Hematopoietic multipotent progenitor cell treated with erythropoietin and hydrocortisone succinate and interleukin-3 and kit ligand, for 15 days (in vitro differentiated cells): ENCODE measurements at places on chromosomes 7 and 10.

DNA sequence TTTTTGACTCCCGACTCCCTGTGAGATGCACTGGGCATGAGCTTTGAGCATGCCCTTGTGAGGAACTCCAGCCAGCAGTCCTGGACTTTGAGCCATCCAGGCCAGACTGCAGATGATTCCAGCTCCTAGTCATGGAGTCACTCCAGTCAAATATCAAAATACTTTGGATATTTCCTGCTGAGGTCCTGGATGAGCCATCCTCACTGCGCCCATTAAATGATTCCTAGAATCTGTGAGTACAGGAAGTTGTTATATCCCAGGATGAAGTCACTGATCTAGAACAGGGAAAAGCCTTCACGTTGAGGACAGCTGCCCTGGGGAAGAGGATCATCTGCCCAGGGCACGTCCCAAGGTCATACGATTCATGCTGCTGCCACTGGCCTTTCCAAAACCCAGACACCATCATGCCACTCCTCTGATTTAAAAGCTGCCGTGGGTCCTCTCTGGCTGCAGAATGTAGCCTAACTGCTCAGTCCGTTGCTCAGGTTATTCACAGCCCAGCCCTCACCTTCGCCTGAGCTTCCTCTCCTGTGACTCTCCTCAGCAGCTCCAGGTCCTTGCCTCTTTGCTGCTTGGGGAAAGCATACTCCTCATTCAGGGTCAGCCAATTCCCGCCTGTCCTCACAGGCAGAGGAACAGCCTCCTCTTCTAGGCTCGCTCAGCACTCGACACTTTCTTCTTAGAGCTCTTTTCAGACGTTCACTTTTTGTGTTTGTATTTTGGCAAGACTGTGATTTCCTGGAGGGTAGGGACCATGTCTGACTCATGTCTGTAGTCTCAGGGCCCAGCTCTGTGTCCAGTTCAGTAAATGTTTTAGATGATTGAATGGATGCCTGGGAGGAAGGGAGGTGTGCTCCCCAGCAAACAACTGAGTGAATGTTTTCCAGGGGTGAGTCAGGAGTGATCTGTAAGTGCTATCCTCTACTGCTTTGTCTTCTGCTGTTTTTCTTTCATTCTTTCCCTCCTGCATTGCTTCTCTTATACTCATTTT lies 157.8 kb downstream of the SNX10 start:
- no peak for DNase-seq

GRCh38 chr10:24210501-24210900 lies 1.6 kb downstream of the KIAA1217 start:
- no peak for DNase-seq

DNA sequence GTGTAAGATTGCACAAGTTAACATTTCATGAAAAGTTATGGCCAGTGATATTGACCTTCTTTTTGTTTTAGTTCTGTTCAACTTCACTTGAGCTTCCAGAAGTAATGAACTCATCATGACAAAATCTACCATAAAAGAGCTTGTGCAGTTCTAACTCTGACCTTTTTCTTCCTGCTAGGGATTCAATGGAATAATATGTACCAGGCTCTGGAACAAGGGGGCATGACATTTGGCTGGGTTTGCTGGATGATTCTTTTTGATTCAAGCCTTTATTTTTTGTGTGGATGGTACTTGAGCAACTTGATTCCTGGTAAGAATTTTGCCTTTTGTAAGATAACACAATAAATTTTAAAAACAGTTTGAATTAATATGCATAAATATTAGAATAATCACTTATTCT lies 205.0 kb downstream of the ABCA13 start:
- DNase-seq: no peak

DNA sequence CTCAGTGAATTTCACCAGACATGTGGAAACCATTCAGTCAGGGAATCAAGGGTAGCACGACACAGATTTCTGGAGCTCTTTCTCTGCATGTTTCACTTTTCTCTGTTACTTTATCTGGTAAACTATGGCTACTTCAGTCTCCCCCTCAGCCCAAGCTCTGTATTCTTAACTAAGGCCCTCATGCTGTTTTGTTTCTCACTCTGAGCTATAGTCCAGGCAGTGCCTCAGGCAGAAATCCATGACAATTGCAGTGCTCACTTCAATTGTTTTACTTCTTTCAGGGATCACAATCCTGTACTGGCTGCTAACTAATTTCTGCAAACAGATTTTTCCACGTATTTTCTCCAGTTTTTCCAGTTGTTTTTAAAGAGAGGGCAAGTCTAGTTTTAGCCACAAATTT lies 1599.9 kb upstream of the LRRTM3 start:
- no peak for DNase-seq

GRCh38 chr7:139869886-139870285 lies 40.8 kb downstream of the TBXAS1 start:
- no peak for DNase-seq

GRCh38 chr10:121244818-121245217 lies 353.4 kb downstream of the FGFR2 start:
- DNase-seq: no peak

- DNase-seq: no peak
These were observed 7.4 kb upstream of the FAS start for GRCh38 chr10:88983206-88983605.

DNA sequence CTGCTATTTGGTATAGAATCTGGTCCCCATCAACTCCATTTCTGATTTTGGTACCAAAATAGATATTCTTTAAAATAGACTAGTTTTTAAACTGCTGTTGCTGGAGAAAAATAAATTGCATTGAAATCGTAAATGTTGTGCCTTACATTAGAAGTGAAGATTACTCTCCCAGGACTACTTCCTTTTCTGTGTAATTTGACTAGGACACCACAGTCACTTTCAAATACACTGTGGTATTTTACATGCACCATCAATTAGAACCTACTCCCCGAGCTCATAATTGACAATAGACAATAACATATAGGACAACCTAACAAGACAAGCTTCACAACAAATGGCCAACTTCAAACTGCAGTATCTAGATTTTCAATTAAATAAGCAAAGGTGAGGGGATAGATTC lies 211.5 kb downstream of the DGKB start:
- DNase-seq: no peak

GRCh38 chr7:157016352-157017041 lies 6.0 kb upstream of the MNX1 start:
- no peak for DNase-seq

GRCh38 chr7:98221611-98222532 lies 10.6 kb downstream of the BHLHA15 start:
- DNase-seq: no peak

GRCh38 chr10:37865264-37865663 lies 7.9 kb upstream of the ZNF248 start:
- no peak for DNase-seq

DNA sequence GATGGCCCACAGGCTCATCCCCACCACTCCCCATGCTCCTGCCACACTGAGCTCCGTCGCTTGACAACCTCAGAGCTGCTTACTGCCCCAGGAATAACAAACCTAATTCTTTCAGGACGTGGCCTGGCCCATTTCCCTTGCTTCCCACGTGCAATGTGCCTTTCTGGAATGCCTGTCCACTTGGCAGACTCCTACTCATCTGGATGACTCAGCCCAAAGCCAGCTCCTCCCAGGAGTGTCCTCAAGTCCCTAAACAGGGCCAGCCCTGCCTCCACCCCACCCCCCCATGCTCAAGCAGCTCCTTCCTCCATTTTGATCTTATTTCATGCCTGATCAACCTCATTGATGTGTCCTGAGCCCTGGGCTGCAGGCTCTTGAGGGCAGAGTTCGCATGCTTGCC lies 164.9 kb upstream of the RNF32 start:
- DNase-seq: no peak

DNA sequence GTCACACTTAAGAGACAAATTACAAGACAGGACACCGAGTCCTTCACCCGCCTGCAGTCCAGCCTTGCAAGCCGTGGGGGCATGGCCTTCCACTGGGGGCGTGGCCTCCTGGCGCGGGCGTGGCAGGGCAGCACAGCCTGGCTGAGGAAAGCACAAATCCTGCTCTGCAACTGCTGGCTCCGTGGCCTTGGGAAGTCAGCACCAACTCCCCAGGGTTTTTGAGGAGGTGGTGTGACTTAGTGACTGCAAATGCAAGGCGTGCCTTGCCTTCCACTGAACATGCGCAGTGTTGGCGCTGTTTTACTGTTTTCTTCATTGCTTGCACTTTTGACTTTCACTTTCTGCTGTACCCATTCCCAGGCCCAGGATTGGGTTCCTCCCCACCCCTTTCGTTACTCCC lies 12.9 kb upstream of the BMS1 start:
- DNase-seq: no peak

DNA sequence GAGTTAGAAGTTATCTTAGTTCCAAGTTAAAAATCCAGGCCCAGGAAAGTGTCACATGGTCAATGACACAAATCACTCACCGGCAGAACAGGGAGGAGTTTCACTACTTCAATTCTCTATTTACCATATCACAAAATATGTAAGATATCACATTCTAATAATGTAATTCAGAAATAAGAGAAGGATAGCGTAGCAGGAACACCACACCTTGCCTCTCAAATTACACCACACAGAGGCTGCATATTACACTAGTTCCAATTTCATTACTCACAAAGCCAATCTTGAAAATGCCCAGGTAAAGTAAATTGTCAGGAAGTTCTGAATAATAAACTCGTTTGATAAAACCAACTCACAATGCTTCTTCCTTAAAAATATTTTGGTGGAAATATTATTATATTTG lies 169.2 kb downstream of the CTTNBP2 start:
- DNase-seq: no peak

DNA sequence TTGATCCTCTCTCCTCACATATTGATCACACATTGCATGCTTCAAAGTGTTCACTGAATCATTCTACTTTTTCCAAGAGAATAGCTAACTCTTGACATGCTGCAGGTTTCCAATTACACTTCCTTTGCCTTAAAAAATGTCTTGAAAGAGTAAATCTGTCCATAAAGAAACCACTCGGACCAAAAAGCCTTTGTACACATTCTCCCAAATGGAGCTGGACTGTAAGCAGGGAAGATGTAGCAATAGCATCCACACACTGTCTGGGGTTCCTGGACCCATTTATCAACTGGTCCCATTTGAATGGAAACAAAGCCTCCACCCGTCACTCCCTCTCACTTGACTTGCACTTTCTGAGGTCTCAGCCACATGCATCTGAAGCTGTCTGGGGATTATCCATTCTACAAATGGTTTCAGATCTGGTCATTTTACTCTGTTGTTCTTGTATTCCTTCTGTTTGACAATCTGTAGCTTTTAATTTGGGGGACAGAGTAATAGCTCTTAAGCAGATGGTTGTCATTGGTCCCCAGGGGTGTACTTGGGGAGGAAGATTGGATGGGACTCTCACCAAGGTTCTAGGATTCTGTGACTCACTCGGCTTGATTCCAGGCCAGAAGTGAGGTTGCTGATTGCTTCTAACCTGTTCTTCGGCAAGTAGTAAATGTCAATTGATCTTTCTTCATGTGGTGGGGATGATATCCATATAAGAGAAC lies 203.5 kb downstream of the HIBADH start:
- DNase-seq: no peak

- DNase-seq: no peak
These were observed 11.6 kb downstream of the TMEM273 start for GRCh38 chr10:49176310-49177268.

- DNase-seq: no peak
These were observed 52.2 kb downstream of the LRGUK start for GRCh38 chr7:134179036-134180011.

- DNase-seq: no peak
These were observed 86.5 kb upstream of the PFKP start for GRCh38 chr10:2980791-2981360.

- peak; percentile 10 for DNase-seq
These were observed 387.5 kb downstream of the CCSER2 start for GRCh38 chr10:84715911-84716310.

DNA sequence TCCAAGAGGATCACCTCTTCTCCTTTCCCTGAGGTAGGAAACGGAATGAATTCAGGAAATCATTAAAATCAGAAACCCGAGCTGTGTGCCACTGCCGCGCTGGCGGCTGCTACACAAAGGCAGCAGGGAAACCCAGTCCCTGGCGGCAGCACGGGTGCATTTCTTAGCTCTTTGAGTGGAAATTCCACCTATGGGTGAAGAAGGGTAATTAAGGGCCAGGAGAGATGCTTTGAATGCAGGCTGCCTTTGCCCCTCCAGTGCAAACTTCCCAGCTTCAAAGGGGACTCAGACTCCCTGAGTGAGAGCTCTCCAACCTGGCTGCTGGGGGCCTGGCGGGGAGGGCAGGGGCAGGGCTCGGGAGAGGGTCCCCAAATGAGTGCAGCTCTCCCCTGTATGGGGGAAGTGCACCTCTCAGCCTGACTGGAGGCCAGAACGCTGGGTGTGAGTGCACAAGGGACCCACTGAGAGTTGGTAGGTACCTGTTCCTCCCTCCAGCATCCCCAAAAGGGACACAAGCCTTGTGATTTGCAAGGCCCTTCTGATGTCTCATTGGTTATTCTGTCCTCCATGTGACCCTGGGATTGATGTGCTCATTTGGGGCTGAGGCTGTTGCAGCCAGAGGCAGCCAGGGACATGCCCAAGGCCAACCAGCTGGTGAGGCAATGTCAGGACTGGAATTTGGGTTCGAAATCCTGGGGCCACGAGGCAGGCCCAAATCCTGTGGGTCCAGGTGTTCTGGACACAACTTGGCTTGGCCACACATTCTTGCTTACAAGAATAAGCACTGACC lies 16.3 kb upstream of the ZMIZ1 start:
- peak; percentile 53 for DNase-seq

DNA sequence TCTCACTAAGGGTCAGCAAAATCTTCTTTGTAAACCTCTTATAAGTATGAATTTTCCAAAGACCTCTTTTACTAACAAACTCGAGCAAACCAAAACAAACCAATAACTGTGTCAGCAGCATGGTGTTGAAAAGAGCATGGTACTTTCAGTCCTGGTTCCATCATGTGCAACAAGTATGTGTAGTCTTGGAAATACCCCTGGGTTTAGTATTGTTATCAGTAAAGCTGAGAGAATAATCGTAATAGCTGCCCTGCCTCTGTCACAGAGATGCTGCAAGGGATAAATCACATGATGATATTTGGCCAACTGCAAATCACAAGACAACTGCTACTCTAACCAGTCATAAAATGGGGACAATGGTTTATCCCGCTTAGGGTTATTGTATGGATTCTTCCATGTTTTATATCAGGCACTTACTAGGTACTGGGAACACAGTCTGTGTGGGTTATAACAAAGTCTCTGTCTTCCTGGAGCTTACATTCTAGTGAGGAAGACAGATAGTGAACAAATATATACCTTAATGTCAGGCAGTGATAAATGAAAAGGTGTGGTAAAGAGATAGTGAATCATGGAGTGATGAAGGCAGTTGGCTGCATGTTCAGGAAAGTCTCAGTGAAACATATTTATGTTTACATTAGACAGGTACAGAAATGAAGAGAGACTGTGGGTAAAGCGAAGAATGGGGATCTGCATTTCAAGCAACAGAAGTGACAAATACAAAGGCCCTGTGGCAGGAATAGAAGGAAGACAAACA lies 60.5 kb upstream of the C10orf90 start:
- no peak for DNase-seq
